ENCODE measurements at places on chromosomes 2 and 18.

GRCh38 chr2:42141687-42142546 lies 27.2 kb upstream of the EML4 start:
- DNase-seq: peak; percentile 62
- no peaks in the 10 kb centered on the region for H3K36me3 ChIP-seq
- H3K27me3 ChIP-seq: no peaks in the 10 kb centered on the region
- H3K27ac ChIP-seq: peak overlapping the region; percentile 91

GRCh38 chr2:208360259-208361076 lies 46.1 kb upstream of the PTH2R start:
- peaks cover 35% of the 10 kb centered on the region for H3K4me1 ChIP-seq
- H3K4me3 ChIP-seq: no peak overlapping the region
- peaks cover 17% of the 10 kb centered on the region for H3K36me3 ChIP-seq
- peaks cover 2% of the 10 kb centered on the region for H3K27me3 ChIP-seq

DNA sequence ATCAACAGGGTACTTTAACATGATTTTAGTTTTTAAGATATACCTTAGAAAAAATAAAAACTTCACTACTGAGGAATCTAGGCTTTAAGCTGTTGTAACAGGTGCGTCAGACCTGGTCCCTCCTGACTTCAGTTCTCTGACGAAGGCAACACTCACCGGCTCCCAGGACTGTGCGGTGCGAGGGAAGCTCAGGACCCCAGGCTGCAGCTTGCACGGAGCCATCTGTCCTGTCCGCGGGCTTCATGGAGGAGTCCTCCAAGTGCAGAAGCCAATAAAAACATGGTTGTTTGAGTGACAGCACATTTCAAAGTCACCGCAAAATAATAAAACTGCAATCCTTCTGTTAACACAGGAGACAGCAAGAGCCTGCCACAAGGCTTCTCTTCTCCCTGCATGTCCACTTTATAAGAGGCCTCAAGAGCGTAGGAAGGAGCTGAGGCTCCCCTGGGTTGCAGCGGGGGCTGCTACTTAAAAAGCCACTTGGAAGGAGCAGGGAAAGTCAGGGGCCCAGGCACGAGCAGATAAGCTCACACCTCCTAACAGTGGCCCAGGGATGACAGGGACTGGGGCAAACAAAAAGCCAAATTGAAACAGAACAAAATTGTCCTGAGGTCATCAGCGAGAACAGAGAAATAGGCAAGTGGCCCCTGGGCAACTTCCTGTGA lies 4.6 kb downstream of the HJURP start:
- H3K27ac ChIP-seq: no peak overlapping the region
- H3K4me1 ChIP-seq: peaks cover 36% of the 10 kb centered on the region
- H3K36me3 ChIP-seq: peaks cover 35% of the 10 kb centered on the region
- H3K4me3 ChIP-seq: no peak overlapping the region

GRCh38 chr2:57894381-57894780 lies 152.2 kb upstream of the VRK2 start:
- no peak overlapping the region for H3K27ac ChIP-seq
- peaks cover 3% of the 10 kb centered on the region for H3K27me3 ChIP-seq
- DNase-seq: no peak
- H3K4me1 ChIP-seq: peaks cover 43% of the 10 kb centered on the region
- no peak overlapping the region for H3K4me3 ChIP-seq

- DNase-seq: peak; percentile 47
- H3K4me3 ChIP-seq: peak overlapping the region; percentile 19
- H3K4me1 ChIP-seq: peaks cover 27% of the 10 kb centered on the region
- peak overlapping the region; percentile 83 for H3K27ac ChIP-seq
- peaks cover 16% of the 10 kb centered on the region for H3K36me3 ChIP-seq
These were observed 96.2 kb upstream of the HAAO start for GRCh38 chr2:42888321-42889245.

- no peaks in the 10 kb centered on the region for H3K36me3 ChIP-seq
- H3K4me3 ChIP-seq: no peak overlapping the region
- no peaks in the 10 kb centered on the region for H3K4me1 ChIP-seq
- H3K27me3 ChIP-seq: no peaks in the 10 kb centered on the region
- no peak for DNase-seq
These were observed 13.1 kb downstream of the MOCOS start for GRCh38 chr18:36200354-36200771.

- peak overlapping the region; percentile 51 for H3K4me3 ChIP-seq
- H3K36me3 ChIP-seq: no peaks in the 10 kb centered on the region
- no peaks in the 10 kb centered on the region for H3K27me3 ChIP-seq
- peaks cover 82% of the 10 kb centered on the region for H3K4me1 ChIP-seq
These were observed 589.1 kb upstream of the CDH2 start for GRCh38 chr18:28766027-28766426.

DNA sequence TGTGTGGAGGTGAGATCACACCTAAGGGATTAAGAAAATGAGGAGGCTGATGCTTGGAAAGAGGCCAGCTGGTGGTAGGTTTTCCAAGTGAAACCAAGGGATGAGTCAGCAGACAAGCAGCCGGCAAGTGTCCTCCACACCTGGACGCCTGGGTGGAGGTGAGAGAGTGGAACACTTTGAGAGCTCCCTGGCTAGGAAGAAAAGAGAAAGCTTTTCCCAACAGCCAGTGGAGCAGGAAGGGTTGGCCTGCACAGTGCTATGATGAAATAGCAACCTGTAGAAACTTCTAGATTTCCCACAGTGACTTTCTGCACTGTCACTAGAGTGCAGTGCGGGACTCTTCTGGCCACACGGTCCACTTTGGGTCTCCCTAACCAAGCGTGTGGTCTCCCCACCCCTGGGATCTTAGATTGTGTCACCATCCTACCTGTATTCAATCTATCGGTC lies 19.6 kb upstream of the IL37 start:
- 0 out of 2 replicates have a peak, but pooled peaks cover 6% of the 10 kb centered on the region for H3K4me1 ChIP-seq
- H3K4me3 ChIP-seq: no peak overlapping the region
- no peaks in the 10 kb centered on the region for H3K27me3 ChIP-seq
- H3K36me3 ChIP-seq: no peaks in the 10 kb centered on the region
- DNase-seq: no peak

DNA sequence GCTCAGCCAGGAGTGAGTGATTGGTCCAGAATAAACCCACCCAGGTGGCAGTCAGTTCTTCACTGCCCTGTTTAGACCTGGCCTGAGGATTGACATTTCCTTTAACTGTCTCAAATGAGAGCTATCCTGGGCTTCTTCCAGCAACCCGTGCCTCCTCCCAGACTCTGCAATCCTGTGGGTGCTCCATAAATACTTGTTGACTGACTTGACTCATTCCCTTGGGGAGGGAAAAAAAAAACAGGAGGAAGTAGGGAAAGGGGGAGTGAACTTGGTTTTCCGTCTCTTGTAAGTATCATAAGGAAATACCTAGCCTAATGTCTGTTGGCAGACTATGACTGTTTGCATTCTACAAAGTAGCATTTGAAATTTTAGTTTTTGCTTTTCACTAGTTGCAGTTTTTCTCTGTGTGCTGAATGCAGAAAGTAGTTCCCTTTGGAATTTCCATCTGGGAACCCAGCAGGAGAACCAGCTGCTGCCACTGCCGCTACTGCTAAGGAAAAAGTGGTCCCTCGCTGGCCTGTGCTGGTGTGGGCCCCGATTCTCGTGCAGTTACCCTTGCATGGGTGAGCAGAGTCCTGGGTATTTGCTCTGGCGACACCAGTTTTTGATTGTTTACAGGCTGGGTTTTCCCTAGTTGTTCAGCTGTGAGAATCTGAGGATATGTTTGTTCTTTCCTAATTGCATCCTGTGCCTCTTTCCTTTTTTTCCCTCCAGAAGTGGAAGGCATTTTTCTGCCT lies 78.8 kb downstream of the TGOLN2 start:
- H3K4me3 ChIP-seq: peak overlapping the region; percentile 75
- DNase-seq: peak; percentile 86
- H3K4me1 ChIP-seq: peaks cover 52% of the 10 kb centered on the region
- peaks cover 3% of the 10 kb centered on the region for H3K27me3 ChIP-seq
- peak overlapping the region; percentile 80 for H3K27ac ChIP-seq
- H3K36me3 ChIP-seq: peaks cover 8% of the 10 kb centered on the region

DNA sequence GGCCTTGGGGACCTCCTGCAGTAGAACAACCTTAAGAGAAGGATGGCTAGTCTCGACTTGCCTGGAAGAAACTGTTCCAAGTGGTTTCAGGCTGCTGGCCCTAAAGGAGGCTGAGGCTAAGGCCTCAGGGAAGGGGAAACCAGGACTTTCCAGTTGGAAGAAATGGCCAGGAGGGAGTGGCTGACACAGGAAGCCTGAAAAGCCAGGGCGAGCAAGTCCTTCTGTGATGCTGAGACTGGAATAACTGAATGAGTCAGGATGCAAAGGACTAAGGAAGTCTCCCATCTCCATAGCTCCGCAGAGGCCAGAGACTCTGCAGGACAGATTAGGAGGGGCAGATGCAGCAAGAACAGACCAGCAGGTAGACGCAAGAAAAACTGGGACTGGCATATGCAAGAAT lies 7.4 kb downstream of the HTRA2 start:
- peak; percentile 19 for DNase-seq
- peaks cover 6% of the 10 kb centered on the region for H3K36me3 ChIP-seq
- H3K4me3 ChIP-seq: no peak overlapping the region
- H3K4me1 ChIP-seq: peaks cover 20% of the 10 kb centered on the region
- peak overlapping the region; percentile 65 for H3K27ac ChIP-seq

DNA sequence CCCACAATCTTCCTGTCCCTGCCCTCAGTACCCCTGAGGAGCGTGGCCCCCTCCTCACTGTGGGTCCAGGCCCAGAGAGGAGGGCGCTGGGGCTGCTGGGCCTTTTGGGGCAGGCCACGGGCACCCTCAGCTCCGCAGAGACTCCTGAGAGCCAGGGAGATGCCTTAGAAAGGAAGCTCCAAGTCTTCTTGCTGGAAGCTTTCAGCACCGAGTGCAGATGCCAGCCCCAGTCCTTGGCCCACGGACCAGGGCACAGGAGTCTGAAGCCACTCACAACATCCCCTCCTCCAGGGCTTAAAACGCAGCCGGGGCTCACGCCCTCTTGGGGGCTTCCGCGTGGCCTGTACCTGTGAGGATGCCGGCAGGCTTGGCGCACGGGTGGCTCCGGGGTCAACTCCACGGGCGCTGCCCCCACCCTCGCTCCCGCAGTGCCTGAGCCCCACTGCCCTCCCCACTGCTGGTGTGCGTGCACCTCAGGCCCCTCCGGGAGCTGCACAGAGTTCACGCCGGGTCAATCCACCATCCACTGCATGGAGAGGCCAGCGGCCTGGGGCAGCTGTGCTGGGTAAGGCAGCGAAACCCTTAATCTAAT lies 72.1 kb upstream of the CTDP1 start:
- no peaks in the 10 kb centered on the region for H3K27me3 ChIP-seq
- no peak for DNase-seq
- H3K4me3 ChIP-seq: no peak overlapping the region

DNA sequence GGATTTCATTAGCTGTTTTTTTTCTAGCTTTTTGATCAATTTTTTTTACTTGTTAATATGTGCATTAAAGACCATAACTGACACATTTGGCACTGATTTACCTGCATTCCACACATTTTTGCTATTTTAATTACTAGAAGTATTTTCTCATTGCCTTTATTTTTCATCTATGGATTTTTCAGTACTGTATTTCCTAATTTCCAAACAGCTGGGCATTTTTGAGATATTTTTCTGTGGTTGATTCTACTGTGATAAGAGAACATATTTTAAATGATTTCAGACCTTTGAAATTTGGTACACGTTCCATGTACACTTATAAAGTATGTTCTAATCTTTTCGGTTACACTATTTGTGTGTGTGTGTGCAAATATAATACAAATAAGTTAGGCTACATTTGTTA lies 135.3 kb downstream of the PARD3B start:
- H3K4me1 ChIP-seq: peaks cover 38% of the 10 kb centered on the region
- H3K36me3 ChIP-seq: no peaks in the 10 kb centered on the region
- H3K4me3 ChIP-seq: peak overlapping the region; percentile 61
- DNase-seq: no peak
- peak overlapping the region; percentile 83 for H3K27ac ChIP-seq

- no peaks in the 10 kb centered on the region for H3K27me3 ChIP-seq
- H3K4me3 ChIP-seq: peak overlapping the region; percentile 7
- no peak for DNase-seq
- H3K36me3 ChIP-seq: peaks cover 13% of the 10 kb centered on the region
- peaks cover 26% of the 10 kb centered on the region for H3K4me1 ChIP-seq
These were observed 235.0 kb downstream of the GULP1 start for GRCh38 chr2:188526701-188527100.

GRCh38 chr2:234686088-234686890 lies 189.4 kb upstream of the ARL4C start:
- H3K36me3 ChIP-seq: peaks cover 5% of the 10 kb centered on the region
- peak overlapping the region; percentile 37 for H3K27ac ChIP-seq
- H3K4me3 ChIP-seq: no peak overlapping the region
- H3K4me1 ChIP-seq: peaks cover 37% of the 10 kb centered on the region

DNA sequence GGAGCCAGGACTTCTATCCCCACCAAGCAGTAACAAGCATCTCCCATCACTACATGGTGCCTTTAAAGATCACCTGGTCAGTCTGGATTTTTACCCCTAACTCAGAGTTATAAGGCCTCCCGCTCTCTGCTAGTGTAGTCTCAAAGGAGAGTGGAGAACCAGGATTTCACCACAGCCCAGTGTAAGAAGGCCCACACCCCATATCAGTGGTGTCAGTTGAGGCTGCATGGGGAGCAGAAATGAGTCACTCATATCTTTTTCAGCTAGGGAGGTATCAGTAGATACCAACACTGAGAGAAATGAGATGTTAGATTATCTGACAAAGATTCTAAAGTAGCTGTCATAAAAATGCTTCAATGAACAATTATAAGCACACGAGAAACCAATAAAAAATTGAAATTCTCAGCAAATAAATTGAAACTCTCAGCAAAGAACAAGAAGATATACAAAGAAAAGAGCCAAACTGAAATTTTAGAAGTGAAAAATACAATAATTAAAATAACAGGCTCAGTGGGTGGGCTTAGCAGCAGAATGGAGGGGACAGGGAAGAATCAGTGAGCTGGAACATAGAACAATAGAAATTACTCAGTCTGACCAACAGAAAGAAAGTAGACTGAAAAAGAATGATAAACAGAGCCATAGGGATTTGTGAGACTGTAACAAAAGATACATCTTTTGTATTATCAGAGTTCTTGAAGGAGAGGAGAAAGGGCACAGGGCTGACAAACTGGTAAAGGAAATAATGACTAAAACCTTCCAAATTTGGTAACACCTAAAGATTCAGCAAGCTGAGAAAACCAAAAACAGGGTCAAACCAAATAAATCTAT lies 257.7 kb downstream of the ANAPC1 start:
- H3K27ac ChIP-seq: no peak overlapping the region
- DNase-seq: no peak
- H3K36me3 ChIP-seq: peaks cover 11% of the 10 kb centered on the region
- peaks cover 43% of the 10 kb centered on the region for H3K4me1 ChIP-seq
- H3K27me3 ChIP-seq: peaks cover 6% of the 10 kb centered on the region
- no peak overlapping the region for H3K4me3 ChIP-seq

DNA sequence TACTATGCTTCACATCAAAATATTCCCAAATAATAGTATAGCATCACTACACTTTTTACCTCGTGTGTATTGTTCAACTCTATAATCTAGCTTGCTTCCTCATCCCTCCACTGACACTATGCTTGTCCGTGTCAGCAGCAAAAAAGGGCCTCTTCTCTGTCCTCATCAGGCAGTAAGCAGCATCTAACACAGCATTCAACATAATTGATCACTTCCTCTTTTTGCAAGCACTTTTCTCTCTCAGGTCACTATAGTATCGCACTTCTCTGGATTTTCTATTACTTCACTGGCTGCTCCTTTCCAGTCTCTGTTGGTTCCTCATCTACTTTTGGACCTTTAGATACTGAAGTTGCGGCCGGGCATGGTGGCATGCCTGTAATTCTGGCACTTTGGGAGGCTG lies 64.9 kb upstream of the ZSWIM2 start:
- H3K27me3 ChIP-seq: peaks cover 6% of the 10 kb centered on the region
- no peak overlapping the region for H3K27ac ChIP-seq
- no peaks in the 10 kb centered on the region for H3K36me3 ChIP-seq

- peak overlapping the region; percentile 82 for H3K4me3 ChIP-seq
- no peak overlapping the region for H3K27ac ChIP-seq
- DNase-seq: peak; percentile 51
- H3K4me1 ChIP-seq: peaks cover 42% of the 10 kb centered on the region
These were observed 646 bp downstream of the PHLPP1 start for GRCh38 chr18:62715759-62716615.
